Aorta (tissue), 5 donors: ENCODE measurements at places on chromosomes 4 and X. TPM values are rescaled to one million over a fixed set of nuclear protein-coding genes. Genes with fewer than 3 reads are reported as not detected.

DNA sequence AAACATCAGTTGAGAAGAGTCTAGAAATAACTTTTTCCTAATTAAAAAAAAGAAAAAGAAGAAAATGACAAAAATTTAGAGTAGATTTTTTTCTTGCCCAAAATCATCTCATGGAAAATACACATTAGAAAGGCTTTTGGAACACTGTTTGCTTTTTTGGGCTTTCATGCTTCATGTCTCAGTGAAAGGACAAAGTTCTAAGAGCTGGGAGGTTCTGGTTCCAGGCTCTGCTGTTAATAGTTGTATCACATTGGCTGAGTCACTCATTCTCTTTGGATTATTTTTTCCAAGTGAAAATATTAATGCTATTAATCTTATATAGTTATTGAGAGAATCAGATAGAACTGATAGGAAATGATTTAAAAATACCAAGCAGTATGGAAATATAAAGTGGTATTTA lies 32.9 kb upstream of the ETNPPL start:
- no peaks in the 10 kb centered on the region for H3K27me3 ChIP-seq
- no peaks in the 10 kb centered on the region for H3K4me1 ChIP-seq
- no peaks in the 10 kb centered on the region for H3K36me3 ChIP-seq
- DNase-seq, result no peak

DNA sequence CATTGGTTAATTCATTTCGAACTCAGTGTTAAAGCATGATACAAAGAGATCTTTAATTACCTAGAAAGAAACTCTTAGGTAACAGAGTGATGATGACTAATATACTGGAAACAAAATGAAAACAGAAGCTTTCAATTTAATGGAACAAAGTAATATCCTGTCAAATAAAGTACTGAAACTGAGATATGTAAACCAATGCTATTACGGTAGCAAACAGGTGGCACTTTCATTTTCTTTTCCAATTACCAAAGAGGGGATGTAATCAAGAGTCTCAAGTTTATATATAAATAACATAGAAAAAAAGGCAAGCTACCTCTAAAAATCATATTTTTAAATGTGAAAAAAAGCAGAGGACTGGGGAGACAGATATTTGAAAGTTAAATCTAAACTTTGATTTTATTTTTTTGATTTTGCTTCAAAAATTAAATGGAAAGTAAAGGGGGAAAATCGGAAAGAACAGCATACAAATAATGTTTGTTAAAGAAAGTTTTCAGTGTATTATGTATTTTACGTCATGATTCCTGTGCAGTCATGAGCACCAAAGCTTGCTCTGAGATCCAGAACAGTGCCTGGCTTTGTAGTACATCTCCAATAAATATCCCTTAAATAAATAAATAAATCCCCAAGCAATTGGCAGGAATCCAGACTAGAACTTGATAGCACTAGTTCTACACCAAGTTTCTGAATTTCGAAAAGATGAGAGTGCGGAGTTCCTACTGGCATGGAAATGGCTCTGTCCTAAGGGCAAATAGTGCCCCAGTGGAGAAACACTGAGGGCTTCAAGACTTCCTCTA lies 25.0 kb upstream of the RAPGEF2 start:
- H3K36me3 ChIP-seq, result no peaks in the 10 kb centered on the region
- H3K27me3 ChIP-seq, result no peaks in the 10 kb centered on the region
- no peak overlapping the region for H3K4me3 ChIP-seq
- no peak overlapping the region for H3K27ac ChIP-seq
- no peaks in the 10 kb centered on the region for H3K4me1 ChIP-seq

- H3K27me3 ChIP-seq, result no peaks in the 10 kb centered on the region
- no peak for DNase-seq
- H3K4me3 ChIP-seq, result no peak overlapping the region
- H3K27ac ChIP-seq, result no peak overlapping the region
These were observed 49.4 kb downstream of the SLC9A6 start for GRCh38 chrX:136034668-136035067.

The TEX13C gene
- not detected for total RNA-seq

The GYPE gene
- 3.9 TPM for total RNA-seq

DNA sequence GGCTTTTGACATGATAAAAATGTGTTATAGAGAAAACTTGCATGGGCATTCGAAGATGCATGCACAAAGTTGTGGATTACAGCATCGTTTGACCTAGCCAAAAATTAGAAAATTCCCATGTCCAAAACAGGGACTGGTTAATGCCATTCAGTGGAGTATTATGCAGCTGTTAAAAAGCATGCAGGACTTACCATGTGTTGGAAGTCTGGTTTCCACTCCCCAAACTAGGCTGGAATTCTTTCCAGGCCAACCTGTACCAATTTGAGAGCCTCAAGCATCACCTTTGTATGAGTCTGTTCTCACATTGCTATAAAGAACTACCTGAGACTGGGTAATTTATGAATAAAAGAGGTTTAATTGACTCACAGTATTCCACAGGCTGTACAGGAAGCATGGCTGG lies 45.9 kb upstream of the MTM1 start:
- no peaks in the 10 kb centered on the region for H3K4me1 ChIP-seq
- H3K4me3 ChIP-seq, result no peak overlapping the region
- no peaks in the 10 kb centered on the region for H3K36me3 ChIP-seq
- DNase-seq, result no peak
- no peaks in the 10 kb centered on the region for H3K27me3 ChIP-seq

DNA sequence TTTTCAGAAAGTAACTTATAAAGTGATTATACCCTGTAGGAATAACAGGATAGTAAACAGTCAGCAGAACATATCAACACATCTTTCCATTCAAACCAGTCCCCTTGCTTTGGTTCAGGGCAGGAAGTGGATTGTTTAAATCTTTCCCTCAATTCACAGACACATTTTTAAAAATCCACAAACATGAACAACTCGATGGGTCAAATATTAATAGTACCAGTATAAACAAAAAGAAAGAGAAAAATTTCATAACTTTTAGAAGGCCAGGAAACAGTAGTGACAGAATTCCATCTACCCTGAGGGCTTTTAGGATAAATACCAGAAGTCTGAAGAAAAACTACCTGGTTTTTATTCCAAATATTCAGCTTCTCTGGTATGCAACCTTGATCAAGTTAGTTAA lies 1072.8 kb upstream of the PABPC4L start:
- no peaks in the 10 kb centered on the region for H3K36me3 ChIP-seq
- no peak for DNase-seq
- no peak overlapping the region for H3K27ac ChIP-seq
- H3K27me3 ChIP-seq, result no peaks in the 10 kb centered on the region

- peaks cover 50% of the 10 kb centered on the region for H3K36me3 ChIP-seq
- H3K27ac ChIP-seq, result no peak overlapping the region
- no peaks in the 10 kb centered on the region for H3K4me1 ChIP-seq
- H3K27me3 ChIP-seq, result no peaks in the 10 kb centered on the region
- peak; percentile 35 for DNase-seq
These were observed 33.9 kb downstream of the WDR1 start for GRCh38 chr4:10082459-10083272.

GRCh38 chr4:71217688-71218087 lies 121.1 kb upstream of the SLC4A4 start:
- H3K27ac ChIP-seq, result no peak overlapping the region
- H3K36me3 ChIP-seq, result no peaks in the 10 kb centered on the region
- H3K27me3 ChIP-seq, result no peaks in the 10 kb centered on the region
- H3K4me1 ChIP-seq, result peaks cover 1% of the 10 kb centered on the region
- DNase-seq, result no peak

DNA sequence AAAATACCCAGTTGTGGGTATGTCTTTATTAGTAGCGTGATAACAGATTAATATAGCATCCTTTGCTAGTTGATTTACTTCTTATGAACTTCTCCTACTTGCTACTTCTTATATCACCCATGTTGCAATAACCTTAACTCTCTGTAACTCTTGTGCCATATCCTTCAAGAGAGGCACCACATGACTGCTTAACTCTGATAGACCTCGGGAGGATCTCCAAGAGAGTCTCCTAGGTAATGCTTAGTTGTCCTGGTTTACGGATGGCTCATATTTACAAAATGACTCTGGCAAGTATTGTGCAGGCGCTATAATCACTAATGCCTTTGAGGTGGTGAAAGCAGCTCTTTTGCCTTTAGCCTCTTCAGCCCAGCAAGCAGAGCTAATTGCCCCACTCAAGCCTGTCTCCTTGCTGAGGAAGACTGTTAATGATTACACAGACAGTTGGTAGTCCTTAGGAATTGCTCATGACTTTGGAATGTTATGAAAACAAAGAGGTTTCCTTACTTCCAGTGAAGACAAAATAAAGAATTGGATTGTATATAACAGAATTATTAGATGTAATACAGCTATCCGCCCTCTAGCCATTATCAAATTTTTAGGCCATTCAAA lies 1305.8 kb downstream of the PCDH7 start:
- no peak overlapping the region for H3K4me3 ChIP-seq
- DNase-seq, result no peak
- H3K36me3 ChIP-seq, result no peaks in the 10 kb centered on the region
- no peak overlapping the region for H3K27ac ChIP-seq
- no peaks in the 10 kb centered on the region for H3K27me3 ChIP-seq
- H3K4me1 ChIP-seq, result no peaks in the 10 kb centered on the region

The FAM47A gene
- not detected for total RNA-seq

DNA sequence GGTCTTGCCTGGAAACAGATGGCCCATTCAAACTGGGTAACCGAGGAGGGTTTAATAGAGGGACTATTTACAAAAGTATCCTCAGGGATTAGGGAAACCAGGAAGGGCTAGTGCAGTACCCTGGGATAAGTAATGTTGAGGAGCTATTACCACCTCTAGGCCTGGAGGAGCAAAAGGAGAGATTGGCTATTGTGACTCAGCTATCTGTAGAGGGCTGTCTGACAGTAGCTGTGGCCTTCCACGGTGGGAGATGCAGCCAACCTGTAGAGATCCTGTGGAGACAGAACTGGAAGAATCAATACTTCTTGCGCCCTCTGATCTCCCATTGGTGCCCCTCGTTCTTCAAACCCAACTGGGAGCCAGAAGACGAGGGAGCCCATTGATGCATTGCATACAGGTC lies 34.1 kb upstream of the RPS6KA3 start:
- H3K27ac ChIP-seq, result no peak overlapping the region
- H3K4me3 ChIP-seq, result no peak overlapping the region
- H3K27me3 ChIP-seq, result no peaks in the 10 kb centered on the region

The PLXNB3 gene
- total RNA-seq, result 18.7 TPM

GRCh38 chr4:163063891-163064290 lies 102.8 kb downstream of the NAF1 start:
- no peaks in the 10 kb centered on the region for H3K4me1 ChIP-seq
- H3K27me3 ChIP-seq, result no peaks in the 10 kb centered on the region
- no peak for DNase-seq
- H3K36me3 ChIP-seq, result no peaks in the 10 kb centered on the region
- H3K27ac ChIP-seq, result no peak overlapping the region
- H3K4me3 ChIP-seq, result no peak overlapping the region

The PDK3 gene
- 119 TPM for total RNA-seq
